ENCODE measurements at places on chromosomes 12 and 14.

- no peak for DNase-seq
Measured at GRCh38 chr14:33768458-33768830, 182.4 kb downstream of the EGLN3 start.

DNA sequence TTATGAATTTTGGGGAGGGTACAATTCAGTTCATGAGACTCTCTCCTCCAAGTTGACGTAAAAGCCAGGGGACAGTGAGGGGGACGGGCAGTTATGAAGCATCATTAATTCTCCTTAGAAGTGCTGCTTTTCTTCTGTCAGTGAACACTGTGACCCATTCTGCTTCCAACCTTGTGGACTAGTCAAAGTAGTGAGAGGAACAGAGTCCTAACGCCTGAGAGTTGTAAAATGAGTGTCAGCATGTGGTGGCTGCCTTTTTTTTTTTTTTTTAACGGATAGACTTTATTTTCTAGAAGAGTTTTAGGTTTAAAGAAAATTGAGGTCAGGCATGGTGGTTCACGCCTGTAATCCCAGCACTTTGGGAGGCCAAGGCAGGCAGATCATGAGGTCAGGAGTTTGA, 15.5 kb downstream of the RESF1 start:
- no peak for DNase-seq

DNA sequence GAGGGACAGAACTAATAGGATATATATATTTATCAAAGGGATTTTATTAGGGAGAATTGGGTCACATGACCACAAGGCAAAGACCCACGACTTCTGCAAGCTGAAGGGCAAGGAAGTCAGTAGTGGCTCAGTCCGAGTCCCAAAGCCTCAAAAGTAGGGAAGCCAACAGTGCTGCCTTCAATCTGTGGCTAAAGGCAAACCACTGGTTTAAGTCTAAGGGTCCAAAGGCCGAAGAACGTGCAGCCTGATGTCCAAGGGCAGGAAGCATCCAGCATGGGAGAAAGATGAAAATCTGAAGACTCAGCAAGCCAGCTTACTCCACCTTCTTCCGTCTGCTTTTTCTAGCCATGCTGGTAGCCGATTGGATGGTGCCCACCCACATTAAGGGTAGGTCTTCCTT, 157.9 kb upstream of the CRY1 start:
- DNase-seq = no peak

- DNase-seq = no peak
Measured at GRCh38 chr12:18270958-18271460, 9.7 kb downstream of the PIK3C2G start.

GRCh38 chr12:116524964-116525379, 34.2 kb upstream of the MAP1LC3B2 start:
- DNase-seq = no peak

Data from GM12865 (cell line).